ENCODE measurements at places on chromosomes 2 and 18. TPM values are rescaled to one million over a fixed set of nuclear protein-coding genes. Genes with fewer than 3 reads are reported as not detected.

DNA sequence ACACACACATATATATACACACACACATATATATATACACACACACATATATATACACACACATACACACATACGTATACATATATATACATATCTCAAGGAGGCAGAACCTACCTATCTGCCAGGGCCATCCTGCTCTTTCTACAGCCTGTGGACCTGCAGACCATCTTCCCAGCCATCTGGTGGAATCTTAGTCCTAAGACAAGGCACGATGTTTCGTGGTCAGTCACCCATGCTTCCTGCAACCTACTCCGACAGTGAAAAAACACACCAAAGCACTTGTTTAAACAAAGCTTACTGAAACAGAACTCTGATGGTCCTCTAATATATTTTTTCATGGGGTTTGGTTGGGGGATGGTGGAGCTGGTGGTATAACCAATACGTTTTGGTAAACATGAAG lies 164.2 kb upstream of the ZNF521 start:
- DNase-seq = no peak

GRCh38 chr2:174858745-174859144 lies 94.5 kb upstream of the CHRNA1 start:
- DNase-seq = no peak

DNA sequence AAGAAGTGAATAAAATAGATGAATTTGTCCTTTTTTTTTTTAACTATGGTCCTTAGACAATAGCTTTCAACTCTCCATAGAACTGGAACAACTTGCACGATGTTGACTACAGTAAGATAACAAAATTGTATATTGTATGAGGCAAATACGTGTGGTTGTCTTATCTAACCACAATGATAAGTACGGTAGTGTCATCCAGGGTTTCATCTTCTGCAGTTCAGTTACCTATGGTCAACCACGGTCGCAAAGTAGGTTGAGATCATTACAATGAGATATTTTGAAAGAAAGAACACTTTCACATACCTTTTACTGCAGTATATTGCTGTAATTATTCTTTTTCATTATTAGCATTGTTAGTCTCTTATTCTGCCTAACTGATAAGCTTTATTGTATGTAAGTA lies 295.2 kb downstream of the PARD3B start:
- DNase-seq = no peak

- no peak for DNase-seq
Measured at GRCh38 chr2:33503002-33503401, 26.6 kb downstream of the RASGRP3 start.

DNA sequence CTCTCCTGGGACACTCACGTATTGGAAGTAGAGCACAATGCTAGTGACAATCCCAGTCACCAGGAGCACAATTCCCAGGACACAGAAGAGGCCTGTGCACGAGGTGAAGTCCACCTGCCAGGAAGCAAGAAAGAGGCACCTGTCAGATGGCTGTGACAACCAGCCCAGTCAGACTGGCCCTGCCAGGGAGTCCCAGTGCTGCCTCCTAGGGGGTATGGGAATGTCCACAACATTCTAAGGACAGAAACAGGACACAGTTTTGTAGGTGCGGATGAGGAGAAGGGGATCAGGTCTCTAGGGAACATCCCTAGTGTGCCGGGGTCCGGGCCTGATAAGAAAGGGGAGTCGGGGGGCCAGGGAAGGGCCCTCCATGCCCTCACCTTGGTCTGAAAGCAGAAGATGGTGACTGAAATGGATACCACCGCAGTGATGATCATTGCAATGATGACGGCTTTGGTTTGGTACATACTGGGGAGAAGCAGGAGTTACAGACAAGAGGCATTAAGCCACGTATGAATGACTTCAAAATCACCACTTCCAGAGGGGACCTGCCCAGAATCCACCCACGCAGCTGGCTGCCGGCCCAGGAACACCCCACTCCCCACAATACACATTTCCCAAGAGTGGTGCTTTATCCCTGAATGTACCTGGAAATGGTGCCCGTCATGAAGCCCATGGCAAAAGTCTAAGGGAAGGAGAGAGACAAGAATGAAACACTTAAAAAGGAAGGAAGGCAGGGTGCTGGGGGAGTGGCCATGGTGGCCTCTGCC lies 6.9 kb downstream of the PNKD start:
- DNase-seq = no peak

GRCh38 chr18:59072727-59073421 lies 66.8 kb upstream of the SEC11C start:
- no peak for DNase-seq

GRCh38 chr2:10190737-10191532 lies 68.4 kb downstream of the RRM2 start:
- DNase-seq = no peak

DNA sequence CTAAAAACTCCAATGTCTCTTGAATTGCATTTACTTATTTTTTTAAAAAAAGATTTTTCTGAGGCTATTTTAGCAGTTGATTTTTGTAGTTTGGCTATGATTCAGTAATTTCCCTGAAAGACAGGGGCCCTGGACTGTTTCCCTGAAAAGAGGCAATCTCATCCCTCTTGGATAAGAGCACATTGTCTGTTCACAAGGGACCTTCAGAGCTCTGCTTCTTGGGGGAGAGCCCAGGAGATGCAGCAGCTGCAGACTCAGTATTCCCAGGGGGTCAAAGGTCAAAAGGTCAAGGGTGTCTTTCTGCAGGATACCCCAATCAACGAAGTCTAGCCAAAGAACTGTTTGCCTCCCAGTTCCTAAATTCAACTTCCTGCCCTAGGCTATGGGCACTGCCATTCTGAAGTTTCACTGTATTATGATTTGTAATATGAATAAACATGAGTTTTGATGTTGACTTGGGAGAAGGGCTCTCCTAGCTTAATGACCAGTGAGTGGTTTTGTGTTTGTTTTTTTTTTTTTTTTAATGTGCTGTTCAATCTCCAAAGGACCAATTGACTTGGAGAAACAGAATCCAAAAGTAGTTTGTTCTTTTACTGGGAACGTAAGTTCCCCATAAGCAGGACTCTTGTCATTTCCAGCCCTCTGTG lies 157.0 kb upstream of the SERPINE2 start:
- DNase-seq = no peak

Gene LNPK
- total RNA-seq = 29.4 TPM

Gene UGT1A3
- total RNA-seq = not detected

Gene TTC39C
- total RNA-seq = 13.2 TPM

Gene GPBAR1
- not detected for total RNA-seq

Data from Daoy (cell line).